Foreskin keratinocyte (primary cell): ENCODE measurements at places on chromosomes 1 and 21. TPM values are rescaled to one million over a fixed set of nuclear protein-coding genes. Genes with fewer than 3 reads are reported as not detected.

RGS16 gene
- 0.06 and 0.10 TPM in 2 replicates for polyA plus RNA-seq

HES2 gene
- 27.0 and 33.7 TPM in 2 replicates for polyA plus RNA-seq

KCNT2 gene
- not detected in 2 replicates for polyA plus RNA-seq

FCGR3B gene
- not detected in 2 replicates for polyA plus RNA-seq

TGFB2 gene
- polyA plus RNA-seq: 1.2 and 2.1 TPM in 2 replicates

FAM229A gene
- polyA plus RNA-seq: 0.42 and 0.71 TPM in 2 replicates

PLEKHG5 gene
- 19.0 and 33.0 TPM in 2 replicates for polyA plus RNA-seq

DNA sequence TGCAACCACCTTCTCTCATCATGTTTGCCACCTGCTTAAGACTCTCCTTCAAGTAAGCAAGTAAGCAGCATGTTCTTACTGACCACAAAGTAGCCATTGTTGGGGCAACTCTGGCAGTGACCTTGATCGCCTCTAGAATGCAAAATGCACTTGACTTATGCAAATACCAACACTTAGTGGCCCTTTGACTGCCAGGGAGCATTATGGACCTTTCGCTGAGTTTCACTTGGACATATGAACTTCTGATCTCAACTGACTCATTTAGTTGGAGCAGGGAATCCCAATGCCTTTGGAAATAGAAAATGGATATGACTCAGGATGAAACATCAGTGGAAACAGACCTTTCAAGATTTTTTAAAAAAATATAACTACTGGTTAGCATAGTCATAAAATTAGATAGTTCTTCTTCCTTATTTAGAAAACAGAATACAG, 6.1 kb upstream of the PLA2G5 start:
- DNase-seq: peak; percentile 62

DNA sequence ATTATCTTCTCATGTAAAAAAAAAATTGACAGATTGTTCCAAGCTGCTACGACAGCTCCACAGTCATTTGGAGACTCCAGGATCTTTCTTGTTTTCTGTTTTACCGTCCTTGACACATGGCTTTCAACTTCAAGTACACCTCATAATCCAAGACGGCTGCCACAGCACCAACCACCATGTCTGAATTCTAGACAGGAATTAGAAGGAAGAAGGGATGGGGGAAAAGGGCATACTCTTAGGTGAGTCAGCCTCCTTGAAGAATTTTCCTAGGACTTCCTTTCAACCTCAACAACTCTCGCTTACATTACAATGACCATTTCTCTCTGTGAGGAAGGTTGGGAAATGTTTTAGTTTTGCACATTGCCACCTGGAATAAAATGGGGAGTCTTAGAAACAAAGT, 110.3 kb upstream of the TNR start:
- no peak for DNase-seq

DNA sequence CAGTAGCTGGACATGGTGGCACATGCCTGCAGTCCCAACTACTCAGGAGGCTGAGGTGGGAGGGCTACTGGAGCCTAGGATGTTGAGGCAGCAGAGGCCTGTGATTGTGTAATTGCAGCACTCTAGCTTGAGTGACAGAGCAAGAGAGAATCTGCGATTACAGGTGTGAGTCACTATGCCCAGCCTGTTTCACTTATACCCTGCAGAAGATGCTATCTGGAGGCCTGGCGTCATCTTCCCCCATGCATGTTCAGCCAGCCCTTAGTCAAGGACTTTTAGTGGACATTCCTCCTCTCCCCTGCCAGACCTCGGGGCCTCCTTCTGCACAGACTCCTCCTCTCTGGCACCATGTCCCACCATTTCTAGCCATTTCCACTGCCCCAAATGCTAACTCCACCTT, 36.3 kb upstream of the RCC2 start:
- peak; percentile 93 for DNase-seq

DNA sequence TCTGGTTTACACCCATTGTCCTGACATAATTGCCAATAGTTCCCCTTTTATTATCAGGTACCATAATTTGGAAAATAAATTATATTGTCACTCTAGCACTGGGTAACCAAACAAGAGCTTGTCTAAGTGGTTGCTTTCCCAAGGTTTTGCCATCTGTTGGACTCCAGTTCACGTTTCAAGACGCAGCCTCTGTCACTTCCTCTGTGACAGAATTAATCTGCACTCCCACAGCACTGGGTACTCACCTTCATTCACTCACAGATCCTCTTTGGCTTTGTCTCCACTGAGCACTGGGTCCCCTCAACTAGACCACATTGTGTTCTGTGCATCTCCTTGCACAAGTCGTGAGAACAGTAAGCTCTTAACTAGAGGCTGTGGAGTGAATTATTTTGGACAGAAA, 123.6 kb upstream of the JUN start:
- DNase-seq: no peak

DNA sequence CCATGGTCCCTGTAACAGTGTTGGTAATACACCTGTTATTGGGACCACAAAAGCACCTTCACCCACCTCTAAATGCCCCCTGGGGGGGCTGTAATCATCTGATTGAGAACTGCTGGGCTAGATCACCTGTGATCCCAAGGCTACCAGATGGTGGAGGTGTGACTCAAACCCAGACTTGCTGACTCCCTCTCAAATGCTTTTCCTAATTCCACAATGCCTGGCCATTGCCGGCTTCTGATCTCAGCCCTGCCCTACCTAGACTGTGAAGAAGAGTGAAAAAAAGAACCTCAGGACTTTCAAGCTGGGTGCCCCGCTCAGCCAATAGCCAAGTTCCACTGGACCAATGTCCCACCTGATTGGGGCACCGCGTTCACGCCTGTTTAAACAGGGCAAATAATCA, 9.6 kb downstream of the TMEM9 start:
- DNase-seq: no peak

DNA sequence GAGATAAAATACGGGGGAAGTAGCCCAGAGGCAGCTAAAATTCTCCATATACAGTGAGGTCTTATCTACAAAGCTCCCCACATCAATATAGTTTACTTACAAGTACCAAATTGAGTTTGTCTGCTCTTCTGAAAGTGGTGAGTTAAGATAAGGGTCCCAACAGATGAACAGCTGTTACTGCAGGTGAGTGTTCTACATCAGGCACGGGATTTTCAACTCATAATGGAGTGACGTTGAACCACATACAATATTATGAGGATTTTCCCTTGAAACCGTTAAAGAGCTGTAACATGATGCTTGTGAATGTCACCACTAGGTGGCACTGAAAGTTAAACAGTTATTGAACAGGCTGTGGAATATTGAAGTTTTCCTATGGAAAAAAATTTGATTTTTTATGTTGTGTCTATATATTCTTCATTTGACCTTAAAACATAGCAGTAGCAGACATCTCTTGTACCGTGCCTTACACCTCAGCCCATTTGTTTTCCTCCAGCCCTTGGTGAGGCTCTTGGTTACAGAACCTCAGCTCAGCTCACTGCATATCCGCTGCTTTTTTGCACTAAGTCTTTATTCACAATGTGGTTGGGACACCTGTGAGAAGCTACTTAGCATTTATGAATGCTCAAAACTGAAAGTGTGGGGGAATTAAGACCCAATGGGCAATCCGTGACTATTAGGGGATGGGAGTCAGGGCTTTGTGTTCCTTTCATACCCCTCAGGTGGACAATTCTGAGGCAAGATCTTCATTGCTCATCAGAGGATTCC, 23.2 kb downstream of the CD1D start:
- peak; percentile 17 for DNase-seq

DNA sequence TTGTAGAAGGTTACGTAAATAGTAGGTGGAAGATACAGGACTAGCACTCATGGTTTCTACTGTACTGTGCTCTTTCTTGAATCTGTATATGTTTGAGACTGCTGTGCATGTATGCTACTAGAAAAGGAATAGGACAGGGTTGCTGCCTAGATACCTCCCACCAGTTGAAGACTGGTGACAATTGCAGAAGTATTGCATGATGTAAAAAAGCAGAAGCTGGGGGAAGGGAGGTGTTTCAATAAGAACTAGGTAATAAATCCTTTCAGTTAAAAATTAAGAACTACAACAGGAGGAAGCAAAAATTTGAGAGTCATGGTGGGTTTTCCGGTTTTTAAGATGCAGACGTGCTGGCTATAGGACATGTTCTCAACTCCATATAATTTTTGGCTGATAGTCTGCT, 88.1 kb downstream of the CCDC30 start:
- no peak for DNase-seq

DNA sequence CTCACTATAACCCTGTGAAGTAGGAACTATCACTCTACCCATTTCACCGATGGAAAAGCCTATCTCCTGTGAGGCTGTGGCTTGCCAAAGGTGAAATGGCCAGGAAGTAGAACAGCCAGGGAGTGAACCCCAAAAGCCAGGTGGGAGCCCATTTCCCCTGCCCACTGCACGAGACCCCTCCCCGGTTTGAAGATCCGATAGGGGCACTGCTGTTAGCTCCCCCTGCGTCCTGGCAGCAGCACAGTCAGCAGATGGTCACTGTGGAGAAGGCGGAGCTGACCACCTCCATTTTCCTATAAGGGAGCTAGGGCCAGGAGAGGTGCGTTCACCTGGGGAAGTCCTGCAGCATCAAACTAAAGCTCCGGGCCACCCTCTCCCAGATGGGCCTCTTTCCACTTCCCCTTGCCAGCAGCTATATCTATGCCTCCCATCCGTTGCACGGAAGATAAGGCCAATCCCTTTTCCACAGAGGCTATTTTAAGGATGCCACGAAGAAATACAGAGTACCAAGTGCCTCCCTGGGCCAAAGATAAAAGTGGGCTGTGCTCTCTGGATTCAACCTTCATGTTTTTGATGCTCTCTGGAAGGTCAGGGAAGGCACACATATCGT, 7.8 kb downstream of the ERG start:
- no peak for DNase-seq

DNA sequence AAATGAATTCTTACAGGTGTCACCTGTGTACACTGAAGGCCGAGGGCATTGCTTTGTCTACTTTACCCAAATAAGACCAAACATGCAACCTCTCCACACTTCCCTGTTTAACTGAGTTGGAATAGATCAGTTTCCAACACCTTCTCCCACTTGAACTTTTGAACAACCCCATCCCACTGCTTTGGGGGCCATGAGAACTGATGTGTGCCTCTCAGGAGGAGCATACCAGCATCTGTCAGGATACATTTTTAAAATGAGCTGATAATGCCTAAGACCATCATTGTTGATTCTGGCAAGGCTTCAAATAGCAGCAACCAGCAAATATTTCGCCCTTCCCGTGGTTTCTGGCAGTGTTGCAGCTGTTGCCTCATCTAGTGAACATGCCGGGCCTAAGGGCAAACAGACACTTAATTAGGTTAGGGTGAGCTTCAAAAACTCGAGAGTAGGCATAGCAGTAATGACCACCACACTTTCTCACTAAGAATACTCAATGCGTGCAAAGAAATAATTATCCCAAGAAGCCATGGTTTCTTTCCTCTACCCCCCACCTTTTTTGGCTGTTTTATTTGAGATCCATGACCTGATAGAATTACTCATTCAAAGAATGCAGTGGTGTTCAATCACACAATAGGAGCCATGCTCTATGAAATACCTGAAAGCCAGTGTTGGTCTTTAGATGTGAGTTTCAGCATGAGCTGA, 63.7 kb downstream of the MAP10 start:
- peak; percentile 86 for DNase-seq

DNA sequence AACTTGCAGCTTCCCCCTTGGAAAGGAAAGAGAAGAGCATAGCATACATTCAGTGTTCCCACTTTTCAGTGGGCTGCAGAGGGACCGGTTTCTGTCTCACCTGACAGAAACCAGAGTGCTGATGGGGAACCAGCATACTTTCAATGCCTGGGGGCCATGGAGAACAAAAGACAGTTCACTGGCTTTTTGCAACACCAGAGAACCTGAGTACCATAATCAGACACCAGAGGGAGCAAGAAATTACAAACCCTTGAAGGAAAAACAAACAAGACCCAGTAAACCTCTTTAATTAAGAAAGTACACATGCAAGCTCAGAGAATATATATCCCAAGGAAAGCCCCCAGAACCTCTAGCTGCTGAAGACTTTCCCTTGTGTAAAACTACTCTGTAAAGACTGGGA, 51.1 kb downstream of the CSMD2 start:
- DNase-seq: no peak

- DNase-seq: no peak
These were observed 16.6 kb downstream of the IFI6 start for GRCh38 chr1:27655151-27655937.

DNA sequence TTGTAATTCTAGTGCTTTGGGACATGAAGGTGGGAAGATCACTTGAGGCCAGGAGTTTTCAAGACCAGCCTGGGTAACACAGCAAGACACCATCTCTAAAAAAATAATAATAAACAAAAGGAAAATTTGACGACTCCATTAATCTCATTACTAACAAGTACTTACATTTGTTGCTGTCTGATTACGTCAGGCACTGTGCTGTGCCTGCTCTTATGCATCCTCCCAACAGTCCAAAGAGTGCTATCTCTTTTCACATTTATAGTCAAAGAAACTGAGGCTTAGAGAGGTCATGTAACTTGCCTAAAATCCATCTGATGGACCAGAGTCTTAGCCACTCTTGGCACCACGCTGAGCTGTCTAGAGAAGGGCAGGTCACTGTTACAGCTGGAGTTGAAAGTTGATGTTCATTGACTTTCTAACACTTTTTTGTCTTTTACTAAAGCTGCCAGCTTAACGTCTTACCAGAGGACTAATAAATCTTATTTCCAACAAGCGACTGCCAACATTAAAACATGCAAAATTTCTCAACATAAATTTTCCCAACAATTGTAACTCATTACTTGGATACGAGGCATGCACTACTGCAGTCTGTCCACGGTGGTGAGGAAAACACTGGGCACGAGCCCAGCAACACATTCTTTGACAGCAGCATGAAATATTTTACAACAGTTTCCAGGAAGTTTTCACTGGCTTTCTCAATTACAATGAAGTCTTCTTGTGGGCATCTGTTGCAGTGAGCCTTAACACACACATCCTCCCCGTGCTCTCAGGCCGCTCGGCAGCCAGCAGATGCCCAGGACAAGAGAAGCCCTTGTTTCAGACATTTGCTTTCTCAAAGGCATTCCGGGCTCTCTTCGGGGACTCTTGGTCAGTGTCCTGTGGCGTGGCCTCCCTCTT, 262.9 kb upstream of the PROX1 start:
- no peak for DNase-seq

DNA sequence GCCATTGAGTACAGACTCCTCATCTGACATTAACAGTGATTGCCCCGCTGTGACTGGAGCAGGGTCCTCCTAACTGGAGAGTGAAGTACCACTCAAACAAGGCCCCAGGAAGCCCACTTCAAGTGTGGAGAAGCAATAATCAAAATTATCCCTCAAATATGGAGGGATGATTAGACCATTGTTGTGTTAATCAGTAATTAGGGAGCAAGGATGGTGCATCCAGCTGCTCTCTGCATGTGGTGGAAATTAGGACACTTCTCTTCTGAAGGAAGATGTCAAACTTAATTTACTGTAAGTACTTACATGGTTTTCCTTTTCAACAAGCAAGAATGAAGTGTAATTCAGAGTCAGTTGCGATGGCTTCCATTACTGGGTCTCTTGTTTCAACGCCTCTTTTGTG, 3.4 kb upstream of the ZP4 start:
- DNase-seq: no peak
